Fibroblast of skin of left biceps (primary cell): ENCODE measurements at places on chromosomes 11 and 22.

DNA sequence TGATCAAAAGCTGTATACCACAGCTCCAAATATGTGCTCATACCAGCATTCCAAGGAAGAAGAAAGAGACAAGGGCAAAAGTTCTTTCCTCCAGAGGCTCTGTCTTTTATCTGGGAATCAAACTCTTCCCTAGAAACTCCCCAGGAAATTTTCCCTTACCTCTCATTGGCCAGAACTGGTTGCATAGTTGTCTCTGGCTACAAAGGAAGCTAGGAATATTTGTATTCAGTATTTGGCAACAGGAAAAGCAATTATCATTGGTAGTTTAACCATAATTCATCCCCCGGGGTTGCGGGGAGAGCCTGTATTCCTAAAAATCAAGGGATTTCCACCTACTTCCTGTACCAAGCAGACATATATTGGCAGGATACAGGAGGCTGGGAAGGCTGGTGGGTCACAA is 10.5 kb upstream of the ZFTA start:
- no peak for DNase-seq

DNA sequence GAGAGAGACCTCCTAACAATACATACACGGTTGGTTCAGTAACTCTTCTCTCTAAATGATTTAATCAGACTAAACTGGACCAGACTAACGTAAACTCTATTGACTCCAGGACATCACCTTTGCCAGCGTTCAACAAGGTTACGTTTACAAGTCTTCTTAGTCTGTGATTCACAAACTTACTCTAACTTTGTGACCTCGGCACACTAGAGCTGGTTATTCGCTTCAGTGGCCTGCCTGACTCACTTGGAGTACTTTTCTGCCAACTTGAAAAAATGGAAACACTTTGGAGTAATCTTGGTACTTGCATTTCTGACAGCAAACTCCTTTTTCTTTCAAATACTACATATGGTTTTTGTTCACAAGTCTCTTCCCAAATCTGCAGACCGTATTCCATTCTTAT is 26.2 kb downstream of the MTMR2 start:
- no peak for DNase-seq

DNA sequence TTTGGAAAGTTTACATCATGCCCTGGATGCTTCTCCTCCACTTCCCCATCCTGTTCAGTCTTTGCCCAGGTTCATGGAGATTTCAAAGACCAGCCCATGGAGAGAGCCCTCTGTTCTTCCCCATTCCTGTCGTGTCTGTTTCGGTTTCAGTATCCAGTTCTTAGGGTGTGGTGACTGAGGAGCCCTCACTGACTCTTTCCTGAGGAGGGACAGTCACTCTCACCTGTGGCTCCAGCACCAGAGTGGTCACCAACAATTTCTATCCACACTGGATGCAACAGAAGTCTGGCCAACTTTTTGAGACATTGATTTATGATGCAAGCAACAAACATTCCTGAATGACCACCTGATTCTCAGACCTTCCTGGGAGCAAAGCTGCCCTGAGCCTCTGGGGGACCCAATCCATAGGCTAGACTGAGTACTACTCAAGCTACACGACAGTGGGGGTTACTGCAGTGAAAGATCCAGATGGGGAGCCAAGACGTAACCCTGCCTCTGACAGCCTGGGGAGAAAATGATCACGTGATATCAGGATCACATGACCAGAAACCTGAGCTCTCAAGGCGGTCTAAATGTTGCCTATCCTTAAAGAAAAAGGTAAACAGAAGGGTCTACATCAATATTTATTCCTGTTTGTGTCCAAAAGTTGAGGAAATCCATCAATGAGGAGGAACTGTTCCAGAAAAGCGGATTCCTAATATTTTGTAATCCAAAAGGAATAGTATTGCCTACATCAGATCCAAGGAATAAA is 76.2 kb upstream of the VPREB1 start:
- DNase-seq, result peak; percentile 23

DNA sequence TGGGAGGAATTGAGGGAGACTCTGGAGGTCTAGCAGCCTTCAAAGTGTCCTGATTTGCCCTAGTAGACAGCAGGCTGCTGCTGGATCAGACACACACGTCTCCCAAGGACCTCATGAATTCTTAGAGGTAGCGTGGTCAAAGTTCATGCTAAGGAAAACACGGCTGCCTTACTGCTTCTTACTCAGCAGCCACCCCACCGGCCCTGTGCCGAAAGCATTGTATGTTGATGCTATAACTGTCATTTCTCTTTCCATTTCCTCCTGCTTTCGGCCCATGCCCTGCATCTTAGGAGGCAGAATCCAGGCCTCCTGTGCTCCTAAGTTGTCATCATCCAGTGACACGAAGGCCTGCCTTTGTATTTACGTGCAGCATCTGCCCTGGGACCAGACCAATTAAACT is 10.5 kb upstream of the CCND1 start:
- DNase-seq, result no peak

GRCh38 chr11:74434528-74434927 is 32.8 kb downstream of the KCNE3 start:
- no peak for DNase-seq

- peak; percentile 71 for DNase-seq
Measured at GRCh38 chr11:112588252-112588694, 327.6 kb upstream of the PLET1 start.
